ENCODE measurements at places on chromosomes 5 and 9.
A peak's percentile ranks its signal among the peaks of the same experiment; 100 is the strongest.

DNA sequence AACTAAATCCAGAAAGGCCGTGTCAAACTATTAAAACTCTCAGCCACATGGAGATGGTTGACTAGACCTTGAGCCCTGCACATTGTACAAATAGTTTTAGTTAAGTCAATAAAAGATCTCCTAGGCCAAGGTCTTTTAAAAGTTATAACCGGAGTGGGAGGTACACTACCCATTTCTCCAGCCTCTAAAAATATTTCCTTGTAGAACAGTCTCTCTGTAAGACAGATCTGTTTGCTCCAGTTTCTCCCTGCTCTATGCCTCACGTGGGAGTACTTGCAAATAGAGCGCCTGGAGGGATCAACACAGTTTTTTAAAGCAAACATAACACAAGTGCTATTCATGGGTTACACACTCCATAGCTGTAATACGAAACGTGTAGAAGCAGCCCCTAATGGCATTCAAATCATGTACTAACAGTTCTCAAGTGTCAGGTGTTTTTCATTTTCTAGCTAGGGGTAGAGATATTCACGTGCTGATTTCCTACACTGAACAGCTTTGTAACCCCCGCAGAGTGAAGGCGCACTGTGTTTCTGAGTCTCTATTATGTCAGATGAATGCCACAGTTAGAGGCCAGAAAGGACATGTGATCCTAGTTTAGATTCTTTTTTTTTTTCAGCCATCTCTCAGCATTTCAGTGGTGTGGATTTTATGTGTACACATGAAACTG is 703.4 kb upstream of the GRAMD2B start:
- DNase-seq = peak; percentile 34
- peak overlapping the region; percentile 25 for H3K27ac ChIP-seq
- peaks cover 3% of the 10 kb centered on the region for H3K4me1 ChIP-seq
- no peaks in the 10 kb centered on the region for H3K36me3 ChIP-seq
- no peak overlapping the region for H3K4me3 ChIP-seq
- no peaks in the 10 kb centered on the region for H3K27me3 ChIP-seq

GRCh38 chr5:41517909-41518308 is 7.5 kb upstream of the PLCXD3 start:
- H3K27me3 ChIP-seq = no peaks in the 10 kb centered on the region
- H3K27ac ChIP-seq = no peak overlapping the region
- no peak overlapping the region for H3K4me3 ChIP-seq
- DNase-seq = no peak
- H3K4me1 ChIP-seq = no peaks in the 10 kb centered on the region

DNA sequence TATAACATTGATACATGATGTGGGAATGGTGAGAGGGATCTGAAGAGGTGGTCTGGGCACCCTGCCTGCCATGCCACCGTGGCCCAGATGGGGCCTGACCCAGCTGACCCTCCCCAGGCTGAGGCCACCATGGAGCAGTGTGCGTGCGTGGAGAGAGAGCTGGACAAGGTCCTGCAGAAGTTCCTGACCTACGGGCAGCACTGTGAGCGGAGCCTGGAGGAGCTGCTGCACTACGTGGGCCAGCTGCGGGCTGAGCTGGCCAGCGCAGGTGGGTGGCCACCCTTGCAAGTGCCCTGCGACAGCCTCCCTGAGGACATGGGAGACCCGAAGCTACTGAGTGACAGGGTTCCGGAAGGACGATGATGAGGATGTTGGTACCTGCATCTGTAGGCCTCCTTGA is 7.2 kb downstream of the RMND5B start:
- no peaks in the 10 kb centered on the region for H3K36me3 ChIP-seq
- DNase-seq = no peak
- no peaks in the 10 kb centered on the region for H3K4me1 ChIP-seq
- H3K4me3 ChIP-seq = no peak overlapping the region
- no peak overlapping the region for H3K27ac ChIP-seq

- H3K27ac ChIP-seq = no peak overlapping the region
- DNase-seq = peak; percentile 14
- no peaks in the 10 kb centered on the region for H3K36me3 ChIP-seq
- H3K27me3 ChIP-seq = no peaks in the 10 kb centered on the region
- no peak overlapping the region for H3K4me3 ChIP-seq
- H3K4me1 ChIP-seq = no peaks in the 10 kb centered on the region
These were observed 42.5 kb upstream of the SH3PXD2B start for GRCh38 chr5:172496671-172497371.

GRCh38 chr9:89757776-89758528 is 153.1 kb downstream of the GADD45G start:
- peak overlapping the region; percentile 11 for H3K27ac ChIP-seq
- H3K27me3 ChIP-seq = no peaks in the 10 kb centered on the region
- no peak overlapping the region for H3K4me3 ChIP-seq
- peak; percentile 68 for DNase-seq

GRCh38 chr9:109828254-109828653 is 48.3 kb downstream of the PALM2AKAP2 start:
- no peaks in the 10 kb centered on the region for H3K27me3 ChIP-seq
- no peak overlapping the region for H3K4me3 ChIP-seq
- no peaks in the 10 kb centered on the region for H3K36me3 ChIP-seq
- no peak overlapping the region for H3K27ac ChIP-seq
- DNase-seq = no peak

DNA sequence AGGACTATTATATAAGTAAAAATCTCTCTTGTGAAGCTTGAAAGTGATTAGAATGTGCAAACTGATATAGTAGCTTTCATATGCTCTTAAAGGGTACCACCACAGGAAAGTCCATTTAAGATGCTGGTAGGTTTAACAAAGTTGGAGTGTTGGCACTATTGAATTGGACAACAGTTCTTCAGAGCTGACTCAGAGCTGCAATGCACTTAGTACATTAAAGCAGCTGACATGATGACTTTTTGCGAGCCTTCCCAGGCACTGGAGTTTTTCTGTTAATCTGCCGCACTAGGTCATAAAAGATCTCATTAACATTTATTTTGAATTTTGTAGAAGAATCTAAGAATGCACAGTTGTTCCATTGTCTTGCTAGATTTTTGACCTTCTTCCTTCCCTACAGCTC is 243.8 kb downstream of the ADAMTSL1 start:
- no peaks in the 10 kb centered on the region for H3K4me1 ChIP-seq
- no peaks in the 10 kb centered on the region for H3K27me3 ChIP-seq
- no peak overlapping the region for H3K4me3 ChIP-seq
- H3K27ac ChIP-seq = no peak overlapping the region

DNA sequence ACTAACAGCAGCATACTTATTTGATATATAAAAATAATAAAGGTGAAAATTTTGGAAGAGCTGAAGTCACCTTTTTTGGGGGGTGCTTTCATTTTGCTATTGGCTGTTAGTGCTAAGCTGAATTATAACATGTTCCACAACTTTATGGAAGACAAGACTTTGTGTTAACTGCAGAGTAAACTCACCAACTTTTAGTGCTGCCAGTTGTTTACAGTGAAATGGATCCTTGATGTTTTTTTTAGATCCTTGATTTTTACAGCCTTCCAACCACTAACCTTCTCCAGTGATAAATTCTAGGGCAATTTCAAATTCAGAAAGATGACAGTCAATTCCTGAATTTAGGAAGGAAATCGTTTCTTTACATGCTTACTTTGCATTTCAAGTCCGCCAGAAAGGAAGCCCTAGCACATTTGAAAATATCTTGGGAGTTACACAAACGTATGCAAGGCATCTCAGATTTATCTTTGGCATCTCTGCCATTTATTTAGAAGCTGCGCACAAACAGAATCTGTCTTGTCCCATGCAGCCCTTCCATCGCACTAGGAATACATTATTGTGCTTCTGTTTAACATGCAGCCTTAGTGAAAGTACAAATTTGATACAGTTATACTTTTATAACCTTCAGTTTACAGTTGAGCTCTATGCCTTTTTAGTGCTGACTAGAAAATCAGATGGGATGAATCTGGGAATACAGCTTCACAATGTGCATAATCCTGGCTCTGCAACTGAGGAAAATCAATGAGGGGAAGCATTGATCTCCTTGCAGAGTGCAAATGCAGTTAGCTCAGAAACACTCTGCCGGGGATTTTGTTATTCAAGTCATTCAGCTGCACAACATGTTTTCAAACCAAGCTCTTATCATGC is 142.4 kb upstream of the ZNF608 start:
- H3K36me3 ChIP-seq = no peaks in the 10 kb centered on the region
- no peaks in the 10 kb centered on the region for H3K27me3 ChIP-seq
- no peaks in the 10 kb centered on the region for H3K4me1 ChIP-seq
- H3K4me3 ChIP-seq = no peak overlapping the region

DNA sequence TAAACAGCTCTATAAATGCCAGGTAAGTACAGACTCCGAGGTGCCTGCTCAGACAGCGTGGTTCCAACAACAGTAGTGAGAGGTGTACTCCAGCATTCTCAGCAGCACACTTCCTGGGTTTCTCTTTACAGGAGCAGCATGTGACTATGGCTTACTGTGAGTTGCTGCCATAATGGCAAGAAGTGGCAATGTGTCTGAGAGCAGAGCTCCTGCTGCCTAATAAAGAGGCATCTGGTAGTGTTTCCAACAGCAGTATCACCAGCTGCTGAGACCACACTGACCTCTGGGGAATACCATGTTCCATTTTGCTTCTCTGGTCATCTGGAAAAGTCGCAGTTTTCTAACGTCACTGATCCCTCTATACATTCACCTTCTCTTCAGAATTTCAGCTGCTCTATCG is 398.2 kb downstream of the SLCO4C1 start:
- H3K4me3 ChIP-seq = no peak overlapping the region
- DNase-seq = no peak
- H3K27me3 ChIP-seq = no peaks in the 10 kb centered on the region
- H3K4me1 ChIP-seq = no peaks in the 10 kb centered on the region
- H3K36me3 ChIP-seq = no peaks in the 10 kb centered on the region

DNA sequence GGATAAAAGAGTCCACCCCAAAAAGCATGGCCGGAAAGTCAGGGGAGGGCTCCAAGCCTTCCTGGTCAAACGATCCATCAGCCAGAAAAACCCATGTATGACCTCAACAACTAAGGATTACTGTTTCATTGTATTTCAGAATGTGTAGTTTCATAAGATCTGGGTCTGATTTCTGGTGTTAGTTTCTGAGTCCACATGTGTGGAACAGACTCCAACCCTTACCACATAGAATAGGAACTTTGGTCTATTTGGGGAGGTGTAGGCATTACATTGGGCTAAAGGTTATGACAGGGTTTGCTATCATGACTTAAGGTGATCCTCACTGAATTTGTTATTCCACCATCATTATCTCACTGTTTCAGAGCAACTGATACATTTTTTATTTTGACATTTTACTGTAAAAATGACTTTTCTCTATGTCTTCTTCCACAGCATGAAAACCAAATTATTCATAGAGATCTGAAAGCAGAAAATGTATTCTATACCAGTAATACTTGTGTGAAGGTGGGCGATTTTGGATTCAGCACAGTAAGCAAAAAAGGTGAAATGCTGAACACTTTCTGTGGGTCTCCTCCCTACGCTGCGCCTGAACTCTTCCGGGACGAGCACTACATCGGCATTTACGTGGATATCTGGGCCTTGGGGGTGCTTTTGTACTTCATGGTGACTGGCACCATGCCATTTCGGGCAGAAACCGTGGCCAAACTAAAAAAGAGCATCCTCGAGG is 33.5 kb downstream of the HMGCS1 start:
- no peak overlapping the region for H3K27ac ChIP-seq
- H3K27me3 ChIP-seq = no peaks in the 10 kb centered on the region
- H3K4me1 ChIP-seq = no peaks in the 10 kb centered on the region
- no peak overlapping the region for H3K4me3 ChIP-seq

GRCh38 chr5:119332208-119332607 is 23.6 kb upstream of the TNFAIP8 start:
- H3K4me1 ChIP-seq = peaks cover 10% of the 10 kb centered on the region
- no peak overlapping the region for H3K27ac ChIP-seq
- no peaks in the 10 kb centered on the region for H3K27me3 ChIP-seq

GRCh38 chr5:139655727-139656271 is 7.7 kb downstream of the CXXC5 start:
- no peak overlapping the region for H3K4me3 ChIP-seq
- peak overlapping the region; percentile 73 for H3K27ac ChIP-seq
- H3K27me3 ChIP-seq = no peaks in the 10 kb centered on the region
- no peaks in the 10 kb centered on the region for H3K36me3 ChIP-seq
- DNase-seq = no peak

- H3K36me3 ChIP-seq = no peaks in the 10 kb centered on the region
- H3K4me1 ChIP-seq = no peaks in the 10 kb centered on the region
- H3K27ac ChIP-seq = no peak overlapping the region
- DNase-seq = no peak
These were observed 45.5 kb upstream of the ZSWIM6 start for GRCh38 chr5:61286446-61287132.

GRCh38 chr5:175921061-175921730 is 46.9 kb downstream of the THOC3 start:
- H3K36me3 ChIP-seq = no peaks in the 10 kb centered on the region
- no peak overlapping the region for H3K4me3 ChIP-seq
- H3K27ac ChIP-seq = no peak overlapping the region

DNA sequence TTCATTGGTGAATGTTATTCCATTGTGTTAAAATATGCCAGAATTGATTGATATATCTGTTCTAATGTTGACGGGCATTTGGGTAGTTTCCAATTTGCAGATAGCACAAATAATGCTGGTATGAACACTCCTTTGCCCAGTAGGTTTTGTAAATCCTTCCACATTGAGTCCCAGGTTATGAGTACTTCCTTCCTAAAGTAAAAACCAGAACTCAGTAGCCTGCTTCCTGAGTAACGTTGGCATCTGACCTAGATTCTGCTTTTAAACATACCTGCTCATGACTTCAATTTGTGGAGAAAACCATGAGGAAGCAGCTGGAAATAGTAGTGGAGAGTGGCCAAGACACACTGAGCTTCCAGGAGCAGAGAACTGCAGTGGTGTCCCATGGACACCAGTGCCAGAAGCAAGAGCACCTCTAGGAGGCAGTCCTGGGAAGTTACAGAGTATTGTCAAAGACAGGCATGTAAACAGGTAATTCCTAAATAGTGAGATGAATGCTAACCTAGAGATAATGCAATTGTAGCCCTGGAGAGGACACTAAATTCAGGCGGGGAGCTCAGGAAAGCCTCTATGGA is 24.3 kb upstream of the RASGRF2 start:
- H3K27ac ChIP-seq = no peak overlapping the region
- H3K27me3 ChIP-seq = no peaks in the 10 kb centered on the region
- H3K4me3 ChIP-seq = no peak overlapping the region

DNA sequence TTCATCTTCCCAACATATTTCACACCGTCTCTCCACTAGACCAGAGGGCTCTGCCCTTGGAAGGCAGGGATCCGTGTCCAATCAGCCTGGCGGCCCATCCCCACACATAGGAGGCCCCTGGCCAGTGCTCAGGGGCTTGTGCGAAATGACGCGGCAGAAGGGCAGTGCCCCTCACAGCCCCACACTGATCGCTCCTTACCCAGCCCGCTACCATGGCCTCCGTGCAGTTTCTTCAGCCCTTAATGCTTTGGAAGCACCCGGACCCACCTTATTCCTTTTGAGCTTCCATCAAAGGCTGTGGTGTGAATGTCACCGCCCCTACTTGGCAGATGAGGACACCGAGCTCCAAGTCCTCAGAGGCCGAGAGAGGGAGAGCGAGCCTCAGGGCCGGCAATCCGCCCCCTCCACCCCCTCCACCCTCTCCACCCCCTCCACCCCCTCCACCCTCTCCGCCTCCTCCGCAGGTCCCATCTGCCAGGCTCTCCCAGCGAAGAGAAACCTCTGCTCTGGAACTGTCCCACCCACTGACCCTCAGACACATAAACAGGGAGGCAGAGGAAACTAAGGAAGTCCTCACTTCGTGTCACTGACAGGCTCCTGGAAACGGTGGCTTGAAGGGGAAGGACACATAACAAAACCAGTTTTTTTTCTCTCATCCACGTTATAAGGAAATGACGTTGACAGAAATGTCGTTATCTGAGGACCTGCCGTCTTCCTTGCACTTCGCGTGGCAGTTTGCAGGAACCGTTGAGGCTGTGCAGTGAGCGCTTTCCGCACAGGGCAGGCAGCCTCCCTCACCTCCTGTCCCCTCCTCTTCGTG is 13.9 kb downstream of the QSOX2 start:
- no peak overlapping the region for H3K4me3 ChIP-seq
- no peak overlapping the region for H3K27ac ChIP-seq
- no peak for DNase-seq
- H3K4me1 ChIP-seq = no peaks in the 10 kb centered on the region

All from testis (tissue), 5 donors.